ENCODE measurements at places on chromosomes 11 and 22.

GRCh38 chr22:50526834-50527801, 1.7 kb upstream of the SCO2 start:
- DNase-seq = no peak

DNA sequence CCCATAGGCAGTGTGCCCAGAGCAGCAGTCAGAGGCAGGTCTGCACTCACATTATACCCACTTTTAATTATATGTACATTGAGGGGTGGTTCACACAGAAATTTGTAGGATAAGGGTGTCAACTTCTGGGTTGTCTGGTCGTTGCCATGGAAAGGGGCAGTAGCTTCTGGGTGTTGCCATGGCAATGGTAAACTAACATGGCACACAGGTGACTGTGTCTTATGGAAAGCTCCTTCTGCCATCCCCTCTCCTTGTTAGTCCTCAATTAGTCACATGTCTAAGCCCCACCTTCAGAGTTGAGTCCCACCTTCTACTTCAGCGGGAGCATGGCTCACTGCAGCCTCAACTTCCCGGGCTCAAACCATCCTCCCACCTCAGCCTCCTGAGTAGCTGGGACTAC, 56.3 kb upstream of the ATXN10 start:
- DNase-seq = no peak

DNA sequence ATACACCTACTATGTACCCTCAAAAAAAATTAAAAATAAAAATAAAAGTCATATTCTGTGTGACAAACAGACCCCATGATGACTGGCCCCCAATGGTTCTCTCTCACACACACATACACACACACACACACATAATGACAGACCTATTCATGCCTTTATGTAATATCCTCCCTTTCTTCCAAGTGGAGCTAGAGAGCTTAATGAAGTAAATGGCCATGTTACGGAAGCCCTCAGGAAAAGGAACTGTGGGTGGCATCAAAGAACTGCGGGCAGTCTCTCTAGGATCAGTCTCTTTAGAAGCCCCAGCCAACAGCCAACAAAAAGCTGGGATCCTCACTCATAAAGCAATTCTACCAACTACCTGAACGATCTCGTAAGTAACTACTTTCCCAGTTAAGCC, 125.5 kb downstream of the SIK3 start:
- no peak for DNase-seq

- no peak for DNase-seq
Measured at GRCh38 chr11:18594999-18595749, 4.4 kb upstream of the MISFA start.

DNA sequence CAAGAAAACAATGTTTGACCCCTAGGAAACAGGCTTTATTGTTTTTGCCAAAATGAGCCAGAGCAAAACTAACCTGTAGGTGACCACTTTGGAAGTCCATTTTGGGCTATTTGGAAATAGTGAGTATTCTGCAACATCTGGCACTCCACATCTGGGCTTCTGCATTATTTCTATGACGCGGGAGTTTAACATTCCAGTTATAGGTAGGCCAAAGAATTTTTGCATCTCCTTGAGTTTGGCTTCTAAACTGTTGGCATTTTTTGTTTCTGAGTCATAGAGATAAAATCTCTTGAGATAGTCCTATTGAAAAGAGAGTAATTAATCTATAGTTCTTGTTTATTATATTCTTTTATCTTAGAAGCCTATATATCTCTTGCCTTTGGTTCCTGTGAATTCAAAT, 2.9 kb downstream of the MMP7 start:
- DNase-seq = no peak

DNA sequence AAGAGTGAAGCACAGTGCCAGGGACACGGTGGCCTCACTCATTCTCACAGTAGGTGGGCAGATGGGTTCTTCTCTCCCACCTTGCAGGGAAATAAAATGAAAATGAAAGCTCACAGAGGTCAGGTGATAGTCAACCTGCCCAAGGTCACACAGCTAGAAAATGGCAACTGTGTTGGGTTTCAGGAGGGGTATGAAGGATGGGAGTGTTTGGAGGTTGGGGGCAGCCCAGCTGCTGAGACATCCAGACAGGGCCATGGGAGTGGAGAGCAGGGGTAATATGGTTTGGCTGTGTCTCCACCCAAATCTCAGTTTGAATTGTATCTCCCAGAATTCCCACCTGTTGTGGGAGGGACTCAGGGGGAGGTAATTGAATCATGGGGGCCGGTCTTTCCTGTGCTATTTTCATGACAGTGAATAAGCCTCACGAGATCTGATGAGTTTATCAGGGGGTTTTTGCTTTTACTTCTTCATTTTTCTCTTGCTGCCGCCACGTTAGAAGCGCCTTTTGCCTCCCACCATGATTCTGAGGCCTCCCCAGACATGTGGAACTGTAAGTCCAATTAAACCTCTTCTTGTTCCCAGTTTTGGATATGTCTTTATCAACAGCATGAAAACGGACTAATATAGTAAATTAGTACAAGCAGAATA, 247.0 kb downstream of the TENM4 start:
- no peak for DNase-seq

DNA sequence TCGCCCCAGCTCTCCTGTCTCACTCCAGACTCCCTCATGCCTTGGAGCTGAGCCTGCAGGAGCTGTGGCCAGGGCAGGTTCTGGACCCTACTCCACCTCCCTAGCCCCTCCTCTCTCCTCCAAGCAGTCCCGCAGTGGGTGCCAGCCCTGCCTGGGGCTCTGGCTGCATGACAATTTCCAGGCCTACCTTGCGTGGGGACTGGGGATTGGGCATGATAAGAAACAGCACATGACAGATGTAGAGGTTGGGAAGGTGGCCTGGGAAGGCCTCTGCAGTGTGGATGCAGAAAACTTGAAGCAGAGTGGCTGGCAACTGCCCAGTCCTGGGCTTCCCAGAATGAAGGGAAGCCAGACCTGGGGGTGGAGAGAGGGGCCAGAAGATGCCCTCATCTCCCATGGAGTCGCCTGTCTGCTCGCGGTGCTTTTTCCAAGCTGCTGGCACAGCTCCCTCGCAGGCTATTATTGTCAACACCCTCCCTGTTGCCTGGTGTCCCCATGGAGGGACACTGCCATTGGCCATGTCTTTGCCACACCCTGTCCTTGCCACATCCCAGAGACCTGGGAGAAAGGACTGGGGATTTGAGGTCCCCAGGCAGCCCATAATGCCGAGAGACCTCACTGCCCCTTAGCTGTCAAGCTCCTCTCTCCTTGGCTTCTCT, 48.9 kb upstream of the CDON start:
- no peak for DNase-seq
